Hepatocyte (in vitro differentiated cells): ENCODE measurements at places on chromosomes 3 and 15. TPM values are rescaled to one million over a fixed set of nuclear protein-coding genes. Genes with fewer than 3 reads are reported as not detected.

CA12 gene
- polyA plus RNA-seq = 16.6 and 23.5 TPM in 2 replicates

CD96 gene
- polyA plus RNA-seq = 0.36 and 2.0 TPM in 2 replicates

SLC15A2 gene
- polyA plus RNA-seq = 5.4 and 5.8 TPM in 2 replicates

GRCh38 chr15:69434238-69434637 is 18.4 kb upstream of the RPLP1 start:
- no peak for DNase-seq

GRCh38 chr3:25056036-25056755 is 371.9 kb upstream of the RARB start:
- DNase-seq = no peak

DNA sequence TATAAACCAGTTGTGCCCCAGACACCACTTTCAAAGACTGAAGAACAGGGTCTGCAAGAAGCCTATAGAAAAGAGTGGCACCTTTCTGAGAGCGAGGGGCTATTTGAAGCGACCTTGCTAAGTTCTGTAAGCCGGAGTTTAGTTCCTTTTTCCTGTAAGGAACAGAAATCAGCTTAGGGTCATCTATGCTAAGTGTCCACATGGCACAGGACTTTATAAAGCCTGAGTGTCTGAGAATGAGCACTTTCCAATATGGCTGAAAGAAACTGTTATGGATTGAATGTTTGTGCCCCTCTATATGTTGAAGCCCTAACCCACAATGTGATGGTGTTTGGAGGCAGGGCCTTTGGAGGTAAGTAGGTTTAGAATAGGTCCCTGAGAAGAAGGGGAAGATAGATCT is 4.0 kb upstream of the A4GNT start:
- DNase-seq = no peak
